ENCODE measurements at places on chromosomes 7 and 10.

DNA sequence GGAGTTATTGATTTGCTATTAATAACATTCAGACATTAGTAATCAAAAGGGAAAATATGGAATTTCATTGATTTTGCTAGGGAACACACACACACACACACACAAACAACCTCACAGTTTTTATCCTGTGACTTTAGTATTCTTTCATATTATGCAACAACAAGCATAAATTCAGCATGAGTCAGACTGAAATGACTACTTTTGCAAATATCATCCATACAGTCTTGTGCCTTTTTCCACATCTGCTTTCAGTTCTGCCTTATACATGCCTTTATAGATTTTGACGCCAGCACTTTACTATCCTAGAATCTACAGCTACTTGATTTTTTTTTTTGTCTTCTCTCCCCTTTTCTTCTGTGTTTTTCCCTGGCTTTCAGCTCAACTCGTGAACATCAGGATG is 975.8 kb upstream of the LRRTM3 start:
- no peak for DNase-seq

- DNase-seq: peak; percentile 78
These were observed at the start of gene IFIT2 for GRCh38 chr10:89301721-89302445. Gene IFIT2 (plus strand): TSS chr10:89302046. CDS start chr10:89302124, 78 bp downstream.

GRCh38 chr7:51134013-51134441 is 182.6 kb downstream of the COBL start:
- no peak for DNase-seq

- peak; percentile 66 for DNase-seq
These were observed 38.0 kb upstream of the SPOCK2 start for GRCh38 chr10:72126184-72126871.
